ENCODE measurements at places on chromosomes 1 and 21. TPM values are rescaled to one million over a fixed set of nuclear protein-coding genes. Genes with fewer than 3 reads are reported as not detected.

CA14 gene
- total RNA-seq, result not detected

UBASH3A gene
- 0.34 TPM for total RNA-seq

FOXO6 gene
- total RNA-seq, result 0.49 TPM

SLC44A5 gene
- 0.07 TPM for total RNA-seq

PTPN7 gene
- total RNA-seq, result not detected

KCNN3 gene
- total RNA-seq, result 0.07 TPM

AMY1C gene
- total RNA-seq, result not detected

GBP1 gene
- total RNA-seq, result 0.07 TPM

OR6P1 gene
- not detected for total RNA-seq

SLC25A34 gene
- total RNA-seq, result 0.13 TPM

NPPA gene
- not detected for total RNA-seq

GUCA2A gene
- not detected for total RNA-seq

SLC22A15 gene
- total RNA-seq, result 0.50 TPM

TATDN3 gene
- total RNA-seq, result 13.3 TPM

VAMP4 gene
- 6.1 TPM for total RNA-seq

SMPDL3B gene
- total RNA-seq, result 1.1 TPM

PIGR gene
- not detected for total RNA-seq

SPATA21 gene
- 0.17 TPM for total RNA-seq

TTC4 gene
- 31.8 TPM for total RNA-seq

HCRTR1 gene
- not detected for total RNA-seq

ACTL8 gene
- 1.9 TPM for total RNA-seq

WASF2 gene
- 52.2 TPM for total RNA-seq

GPX7 gene
- total RNA-seq, result not detected

BGLAP gene
- total RNA-seq, result 0.46 TPM

C1orf141 gene
- total RNA-seq, result not detected

RIPK4 gene
- 13.3 TPM for total RNA-seq

TCEA3 gene
- total RNA-seq, result not detected

CADM3 gene
- total RNA-seq, result 0.14 TPM

CAMK1G gene
- 0.24 TPM for total RNA-seq

KRTAP11-1 gene
- not detected for total RNA-seq

OR2L2 gene
- not detected for total RNA-seq

AMPD1 gene
- total RNA-seq, result not detected

UMODL1 gene
- not detected for total RNA-seq

LRRC38 gene
- not detected for total RNA-seq

SUMO3 gene
- 66.3 TPM for total RNA-seq

RBP7 gene
- total RNA-seq, result 4.9 TPM

PGBD5 gene
- 1.1 TPM for total RNA-seq

GJA4 gene
- not detected for total RNA-seq

TNFRSF9 gene
- total RNA-seq, result 3.8 TPM

REN gene
- not detected for total RNA-seq

DMRTA2 gene
- total RNA-seq, result 0.15 TPM

CYP4Z1 gene
- total RNA-seq, result not detected

KRTAP19-1 gene
- total RNA-seq, result not detected

PLCH2 gene
- 0.36 TPM for total RNA-seq

KIAA1614 gene
- total RNA-seq, result 0.80 TPM

LINGO4 gene
- total RNA-seq, result not detected
